Tibial nerve (tissue), 4 donors: ENCODE measurements at places on chromosomes 12 and 14.

DNA sequence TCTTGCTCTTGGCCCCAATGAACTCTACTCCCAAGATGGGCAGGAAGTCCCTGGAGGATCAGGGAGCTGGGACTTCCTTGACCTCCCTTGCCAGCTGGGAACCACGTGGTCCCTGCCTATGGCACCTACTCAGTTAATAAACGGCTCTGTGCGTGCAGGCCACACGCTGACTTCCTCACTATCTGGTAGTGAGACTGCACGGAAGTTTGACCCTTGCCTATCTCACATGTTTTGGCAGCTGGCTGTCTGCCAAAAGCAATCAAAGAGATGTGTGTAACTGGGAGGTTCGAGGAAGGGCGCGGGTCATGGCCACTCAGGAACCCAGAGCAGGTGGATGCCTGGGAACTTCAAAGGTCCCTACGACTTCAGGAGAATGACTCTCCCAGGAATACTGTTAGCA lies 57.9 kb downstream of the RFLNA start:
- no peak for DNase-seq

GRCh38 chr12:100656141-100656540 lies 82.7 kb downstream of the GAS2L3 start:
- DNase-seq = no peak

DNA sequence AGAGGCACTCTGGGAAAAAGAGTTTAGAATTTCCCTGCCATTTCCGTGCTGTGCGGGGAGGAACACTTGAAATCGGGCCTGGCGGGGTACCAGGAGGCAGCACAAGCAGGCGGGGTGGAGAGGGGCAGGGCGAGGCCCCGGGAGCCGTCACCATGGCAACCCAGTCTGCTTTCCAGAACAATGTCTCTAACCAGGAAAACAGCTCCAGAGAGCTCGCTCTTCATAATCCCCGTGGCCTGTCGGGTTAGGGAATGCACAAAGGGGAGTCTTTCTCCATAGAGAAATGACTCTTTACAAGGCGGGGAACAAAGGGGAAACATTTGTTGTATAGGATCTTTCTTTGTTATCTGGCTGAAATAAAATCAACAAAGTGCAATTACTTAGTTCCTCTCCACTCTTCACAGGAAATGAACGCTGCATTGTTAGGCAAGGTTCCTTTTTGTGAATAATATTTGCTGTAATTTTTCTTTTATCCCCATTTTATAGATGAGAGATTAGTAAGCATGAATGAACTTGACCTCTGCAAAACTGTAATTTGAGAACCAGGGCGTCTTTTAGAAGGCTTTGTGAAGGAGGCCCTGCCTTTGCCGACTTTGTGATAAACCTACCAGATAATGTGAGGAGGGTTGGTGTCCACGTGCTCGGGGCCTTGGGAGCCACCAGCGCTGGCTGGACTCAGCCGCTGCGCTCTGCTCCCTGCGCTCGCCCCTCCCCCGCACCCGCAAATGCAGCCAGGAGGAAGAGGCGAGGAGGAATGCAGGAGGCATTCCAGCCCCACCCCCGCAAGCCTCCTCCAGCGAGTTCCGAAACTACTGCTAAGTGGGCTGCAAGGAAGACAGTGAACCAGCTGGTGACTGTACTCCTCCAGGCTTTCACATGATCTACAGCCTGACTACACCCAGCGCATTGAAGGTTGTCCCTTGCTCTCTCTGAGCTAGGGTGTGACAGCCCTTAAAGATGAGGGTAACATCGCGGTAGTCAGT lies 105.2 kb upstream of the ATF7IP start:
- peak; percentile 87 for DNase-seq

GRCh38 chr14:22465201-22465840 lies 123.7 kb downstream of the DAD1 start:
- DNase-seq = no peak

DNA sequence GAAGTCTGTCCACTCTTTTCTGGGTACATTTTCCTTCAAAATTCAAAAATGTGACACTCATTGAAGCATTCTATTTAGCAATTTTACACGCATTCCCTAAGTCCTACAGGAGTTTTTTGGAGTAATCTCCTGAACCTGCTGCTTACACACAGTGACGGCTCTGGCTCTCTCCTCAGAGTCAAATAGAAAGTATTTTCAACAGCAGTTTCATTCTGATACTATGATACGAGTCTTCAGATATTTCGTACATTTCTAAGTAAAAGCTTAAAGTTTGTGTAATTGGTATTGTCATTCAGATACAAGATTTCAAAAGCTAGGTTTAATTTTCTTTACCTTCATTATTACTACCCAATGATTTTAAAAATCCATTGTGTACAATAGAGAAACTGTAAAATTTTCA lies 36.4 kb downstream of the PIWIL1 start:
- DNase-seq = no peak

- no peak for DNase-seq
Measured at GRCh38 chr14:97854918-97855317, 1057.7 kb downstream of the VRK1 start.

GRCh38 chr12:120249875-120250795 lies 15.4 kb downstream of the PXN start:
- DNase-seq = peak; percentile 89

- DNase-seq = no peak
Measured at GRCh38 chr14:44135972-44136371, 371.1 kb downstream of the FSCB start.

GRCh38 chr12:103840462-103840875 lies 565 bp downstream of the NT5DC3 start:
- DNase-seq = no peak
